ENCODE measurements at places on chromosomes 6 and 20.

- no peak for DNase-seq
Observed at GRCh38 chr6:40831381-40831780, 207.6 kb downstream of the UNC5CL start.

- peak; percentile 81 for DNase-seq
Observed at GRCh38 chr20:47102629-47103028, 208.0 kb downstream of the EYA2 start.

DNA sequence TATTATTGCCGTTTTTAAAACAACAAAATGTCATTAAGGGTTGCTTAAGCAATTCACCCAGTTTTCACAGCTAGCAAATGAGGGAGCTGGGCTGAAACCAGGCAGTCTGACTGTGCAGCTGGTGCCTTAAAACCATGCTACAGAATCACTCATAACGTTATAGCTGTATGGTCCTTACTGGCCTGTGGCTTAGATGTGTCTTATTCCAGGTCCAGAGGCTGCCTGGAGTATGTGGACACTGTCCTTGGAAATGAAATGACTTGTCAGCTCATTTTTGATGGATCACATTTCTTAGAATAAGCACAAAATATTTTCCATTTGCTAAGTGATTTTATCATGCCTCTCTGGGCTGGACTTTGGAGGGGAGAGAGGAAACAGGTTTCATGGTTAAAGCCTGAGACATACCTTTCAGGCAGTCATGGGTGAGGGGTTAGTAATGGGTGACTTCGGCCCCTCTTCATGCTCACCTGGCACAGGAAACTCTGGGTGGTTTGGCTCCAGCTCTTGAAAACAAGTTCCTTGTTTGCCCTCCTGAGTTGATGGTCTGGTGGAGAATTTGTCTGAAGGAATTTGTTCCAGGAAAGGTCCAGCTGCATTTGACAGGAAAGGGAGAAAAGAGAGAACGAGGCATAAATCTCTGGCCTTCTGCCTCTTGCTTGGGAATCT is 823.2 kb downstream of the DHX35 start:
- no peak for DNase-seq

DNA sequence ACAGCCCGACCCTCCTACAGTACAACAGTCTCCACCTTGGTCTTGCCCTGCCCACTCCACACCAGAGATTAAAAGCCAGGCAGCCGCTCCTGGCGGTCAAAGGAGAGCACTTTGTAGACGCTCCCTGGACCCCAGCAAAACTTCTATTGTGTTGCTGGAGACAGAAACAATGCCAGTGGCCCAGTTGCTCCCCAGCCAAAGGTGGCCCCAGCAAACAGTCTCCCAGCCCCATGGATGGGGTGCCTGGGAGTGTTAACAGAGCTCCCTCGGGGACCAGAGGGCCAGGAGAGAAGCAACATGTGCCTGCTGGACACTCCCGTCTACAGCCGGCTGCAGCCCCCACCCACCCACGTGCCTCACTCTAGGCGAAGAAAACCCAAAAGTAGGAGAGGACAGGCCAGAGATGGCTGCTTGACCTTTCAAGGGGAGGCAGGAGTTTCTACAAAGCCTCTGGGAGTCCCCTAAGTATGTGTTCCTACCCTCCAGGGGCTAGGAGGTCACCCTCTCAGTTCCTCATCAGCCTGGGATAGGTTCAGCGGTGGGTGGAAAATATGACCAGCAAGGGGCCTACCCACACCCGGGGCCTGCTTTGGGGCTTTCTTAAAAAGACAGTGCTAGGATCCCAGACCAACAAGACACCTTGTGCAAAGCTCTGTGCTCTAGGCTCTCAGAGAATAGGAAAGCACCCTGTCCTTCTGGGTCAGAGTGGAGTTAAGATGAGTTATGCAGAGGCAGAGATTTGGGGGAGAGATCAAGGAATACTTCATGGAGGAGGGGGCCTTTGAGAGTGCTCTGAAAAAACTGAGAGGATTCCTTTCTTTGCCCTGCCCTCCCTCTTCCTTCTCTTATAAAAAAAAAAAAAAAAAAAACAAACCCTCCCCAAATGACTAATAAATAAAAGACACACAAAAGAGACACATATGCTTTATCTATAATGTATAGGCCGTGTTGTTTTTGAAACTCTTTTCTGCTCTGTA is 19.0 kb upstream of the PREX1 start:
- no peak for DNase-seq

GRCh38 chr20:32603046-32603726 is 18.1 kb upstream of the NOL4L start:
- DNase-seq, result no peak

- DNase-seq, result peak; percentile 63
Observed at GRCh38 chr6:31771992-31772358, 5.2 kb downstream of the VWA7 start.

- no peak for DNase-seq
Observed at GRCh38 chr6:2950713-2951112, 20.7 kb downstream of the SERPINB6 start.

DNA sequence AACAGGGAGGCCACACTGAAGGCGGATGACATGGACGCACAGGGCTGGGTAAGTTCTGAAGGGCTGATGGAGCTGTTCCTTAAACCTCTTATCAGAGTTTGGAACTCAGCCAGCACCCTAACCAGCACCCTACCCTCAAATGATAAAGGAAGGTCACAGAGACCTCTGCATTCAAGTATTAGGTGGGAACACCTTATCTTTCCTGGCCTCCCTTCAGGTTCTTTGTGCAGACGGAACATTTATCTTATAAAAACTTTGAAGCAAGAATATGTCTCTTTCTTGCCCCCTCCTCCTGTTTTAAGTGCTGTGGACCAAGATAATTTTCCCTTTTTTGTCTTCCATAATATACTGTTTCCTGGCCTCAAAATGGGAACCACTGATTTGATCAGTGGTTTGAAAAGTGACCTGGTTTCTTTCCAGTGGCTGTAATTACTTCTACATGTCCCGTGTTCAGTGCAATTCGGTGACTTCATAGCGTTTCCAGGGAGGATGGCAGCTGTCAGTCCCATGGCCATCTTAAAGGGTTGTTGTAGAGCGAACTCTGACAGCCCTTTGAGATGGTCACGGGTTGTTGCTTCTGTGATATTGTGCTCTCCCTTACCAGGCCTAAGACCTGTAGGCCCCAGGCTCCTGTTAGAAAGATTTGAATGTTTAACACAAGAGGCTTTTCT is 213.2 kb upstream of the MYLIP start:
- DNase-seq, result no peak

- peak; percentile 37 for DNase-seq
Observed at GRCh38 chr6:97053643-97054411, 129.3 kb downstream of the KLHL32 start.

GRCh38 chr20:23391707-23392310 is 29.5 kb downstream of the NAPB start:
- no peak for DNase-seq

GRCh38 chr20:14055127-14055742 is 59.9 kb downstream of the MACROD2 start:
- DNase-seq, result peak; percentile 76

- no peak for DNase-seq
Observed at GRCh38 chr20:11060423-11061185, 386.8 kb upstream of the JAG1 start.

DNA sequence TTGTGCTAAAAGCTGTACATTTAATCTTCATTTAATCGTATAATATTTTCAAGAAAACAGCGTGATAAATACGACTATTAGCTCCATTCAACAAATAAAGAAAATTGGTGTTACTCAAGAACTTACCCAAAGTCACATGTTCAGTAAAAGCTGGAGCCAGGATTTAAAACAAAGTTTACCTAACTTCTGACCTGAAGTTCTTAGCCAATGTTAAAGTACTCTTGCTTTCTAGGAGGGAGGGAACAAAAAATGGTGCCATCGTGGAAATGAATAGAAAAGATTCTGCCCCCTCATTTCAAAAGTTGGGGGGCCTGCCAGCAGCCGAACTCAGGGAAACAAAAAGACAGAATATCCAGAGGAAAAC is 395.8 kb downstream of the CD109 start:
- no peak for DNase-seq

DNA sequence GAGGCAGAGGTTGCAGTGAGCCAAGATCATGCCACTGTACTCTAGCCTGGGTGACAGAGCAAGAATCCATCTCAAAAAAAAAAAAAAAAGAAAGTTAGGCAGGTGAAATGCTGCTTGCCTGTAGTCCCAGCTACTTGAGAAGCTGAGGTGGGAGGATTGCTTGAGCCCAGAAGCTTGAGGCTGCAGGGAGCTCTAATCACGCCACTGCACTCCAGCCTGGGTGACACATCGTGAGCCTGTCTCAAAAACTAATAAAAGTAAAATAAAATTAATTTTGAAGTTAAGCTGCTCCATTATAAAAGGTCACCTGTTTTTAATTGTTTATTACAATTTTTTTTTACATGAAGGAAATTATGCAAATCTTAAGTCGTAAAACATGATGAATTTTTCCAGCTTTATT is 23.2 kb upstream of the SAMHD1 start:
- DNase-seq, result no peak

GRCh38 chr6:42781796-42782688 is at the start of gene BICRAL:
Gene BICRAL (plus strand): TSS chr6:42782052. CDS start chr6:42822023, 39,971 bp downstream.
- peak; percentile 86 for DNase-seq

- peak; percentile 47 for DNase-seq
Observed at GRCh38 chr6:131182991-131183425, 47.7 kb downstream of the AKAP7 start.

All from fibroblast of mammary gland (primary cell).